Natural killer cell (primary cell): ENCODE measurements at places on chromosomes 3 and 15.

DNA sequence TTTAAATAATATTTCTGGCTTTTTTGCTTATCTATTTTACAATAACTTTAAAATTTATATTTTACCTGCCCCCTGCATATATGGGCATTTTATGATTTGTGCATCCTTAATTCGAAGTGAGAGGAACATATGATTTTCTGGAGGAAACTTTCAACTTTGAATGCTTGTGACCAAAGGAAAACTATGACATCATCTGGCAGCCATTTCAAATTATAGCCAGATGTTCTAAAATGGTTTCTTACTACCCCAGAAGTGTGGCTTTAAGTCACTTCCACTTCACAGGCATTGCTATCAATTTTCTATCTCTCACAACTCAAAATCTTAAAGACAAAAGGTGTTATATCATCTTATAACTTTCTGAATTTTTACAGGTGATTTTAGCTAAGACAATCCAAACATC, 508.8 kb downstream of the RBMS3 start:
- H3K27me3 ChIP-seq, result no peaks in the 10 kb centered on the region
- no peaks in the 10 kb centered on the region for H3K4me1 ChIP-seq
- DNase-seq, result no peak

- no peaks in the 10 kb centered on the region for H3K27me3 ChIP-seq
- no peak overlapping the region for H3K27ac ChIP-seq
- peaks cover under 1% of the 10 kb centered on the region for H3K4me1 ChIP-seq
- H3K36me3 ChIP-seq, result peaks cover 30% of the 10 kb centered on the region
- H3K4me3 ChIP-seq, result no peak overlapping the region
Observed at GRCh38 chr15:48337607-48338006, 6.4 kb downstream of the DUT start.

DNA sequence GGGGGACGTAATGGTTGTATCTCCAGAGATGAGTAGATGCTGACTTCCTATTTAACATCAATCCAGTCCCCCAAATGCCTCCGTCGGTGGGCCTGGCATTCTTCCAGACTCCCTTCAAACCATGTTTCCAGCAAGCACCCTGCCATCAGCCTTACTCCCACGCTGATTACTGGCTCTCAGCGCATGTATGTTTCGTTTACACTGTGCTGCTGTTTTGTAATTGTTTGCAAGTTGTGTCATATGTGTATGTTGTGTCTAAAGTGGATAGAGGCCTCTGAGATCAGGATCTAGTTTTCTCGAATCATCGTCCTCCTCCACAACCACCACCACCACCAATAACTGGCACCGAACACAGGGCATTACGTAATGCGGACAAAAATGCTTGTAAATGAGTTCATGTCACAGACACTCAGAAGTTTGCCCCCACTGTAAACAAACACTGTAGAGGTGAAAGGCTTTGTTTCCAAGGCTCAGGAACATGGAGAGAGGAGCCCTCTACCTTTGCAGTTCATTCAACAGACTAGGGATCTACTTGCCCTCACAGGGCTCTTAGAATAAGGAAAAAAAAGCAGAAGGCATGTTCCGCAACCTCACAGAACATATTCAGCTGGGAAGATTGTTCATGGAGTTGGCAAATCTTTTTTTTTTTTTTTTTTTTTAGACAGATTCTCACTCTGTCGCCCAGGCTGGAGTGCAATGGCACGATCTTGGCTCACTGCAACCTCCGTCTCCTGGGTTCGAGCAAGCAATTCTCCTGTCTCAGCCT, 46.1 kb upstream of the SEMA4B start:
- H3K36me3 ChIP-seq, result no peaks in the 10 kb centered on the region
- no peak overlapping the region for H3K4me3 ChIP-seq
- DNase-seq, result no peak
- no peaks in the 10 kb centered on the region for H3K27me3 ChIP-seq
- peaks cover 6% of the 10 kb centered on the region for H3K4me1 ChIP-seq

DNA sequence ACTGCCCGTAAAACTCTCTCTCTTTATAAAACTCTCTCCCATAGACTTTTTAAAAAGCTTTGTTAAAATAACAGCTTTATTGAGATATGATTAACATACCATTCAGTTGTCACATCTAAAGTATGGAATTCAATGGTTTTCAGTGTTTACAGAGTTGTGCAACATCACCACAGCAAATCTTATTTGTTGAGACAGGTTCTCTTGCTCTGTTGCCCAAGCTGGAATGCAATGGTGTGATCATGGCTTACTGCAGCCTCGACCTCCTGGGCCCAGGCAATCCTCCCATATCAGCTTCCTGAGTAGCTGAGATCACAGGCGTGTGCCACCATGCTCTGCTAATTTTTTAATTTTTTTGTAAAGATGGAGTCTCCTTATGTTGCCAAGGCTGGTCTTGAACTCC, 35.9 kb upstream of the TRAK1 start:
- DNase-seq, result no peak
- peaks cover 4% of the 10 kb centered on the region for H3K4me1 ChIP-seq
- H3K27ac ChIP-seq, result no peak overlapping the region
- no peaks in the 10 kb centered on the region for H3K36me3 ChIP-seq

DNA sequence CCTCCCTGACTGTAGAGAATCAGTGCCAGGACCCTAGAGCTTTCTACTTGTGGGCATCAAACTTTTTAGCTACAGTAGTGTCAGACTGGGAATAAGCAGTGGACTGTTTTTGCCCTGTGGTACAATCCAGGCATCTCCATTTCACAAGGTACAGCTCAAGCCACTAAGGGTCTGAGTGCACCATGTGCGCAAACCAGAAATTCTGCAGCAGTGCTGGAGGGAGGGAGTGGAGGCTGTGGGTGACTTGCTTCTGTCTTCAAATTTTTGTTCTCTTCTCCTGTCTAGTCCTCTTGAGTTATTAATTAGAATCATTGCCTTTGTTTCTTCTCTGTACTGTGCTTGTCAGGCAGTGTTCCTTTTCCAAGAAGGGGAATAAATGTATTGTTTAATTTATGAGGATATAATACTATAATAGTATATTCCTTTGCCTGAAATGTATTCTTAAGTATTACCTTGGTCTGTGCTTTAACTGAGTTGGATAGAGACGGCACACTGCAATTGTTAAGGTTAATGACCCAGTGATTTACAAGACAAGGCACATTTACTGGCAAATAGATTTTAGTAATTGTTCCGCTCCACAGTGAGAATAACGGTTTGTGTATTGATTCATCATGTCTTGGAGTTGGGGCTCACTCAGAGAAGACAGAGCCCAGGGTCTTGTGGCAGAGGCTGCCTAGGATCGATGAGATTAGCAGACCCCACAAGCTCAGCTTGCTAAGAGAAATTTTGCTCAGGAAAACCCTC, 390.6 kb upstream of the CFAP20DC start:
- no peak overlapping the region for H3K27ac ChIP-seq
- H3K4me3 ChIP-seq, result no peak overlapping the region
- H3K4me1 ChIP-seq, result peaks cover 3% of the 10 kb centered on the region
- no peaks in the 10 kb centered on the region for H3K36me3 ChIP-seq
